ENCODE measurements at places on chromosomes 6 and 20.

DNA sequence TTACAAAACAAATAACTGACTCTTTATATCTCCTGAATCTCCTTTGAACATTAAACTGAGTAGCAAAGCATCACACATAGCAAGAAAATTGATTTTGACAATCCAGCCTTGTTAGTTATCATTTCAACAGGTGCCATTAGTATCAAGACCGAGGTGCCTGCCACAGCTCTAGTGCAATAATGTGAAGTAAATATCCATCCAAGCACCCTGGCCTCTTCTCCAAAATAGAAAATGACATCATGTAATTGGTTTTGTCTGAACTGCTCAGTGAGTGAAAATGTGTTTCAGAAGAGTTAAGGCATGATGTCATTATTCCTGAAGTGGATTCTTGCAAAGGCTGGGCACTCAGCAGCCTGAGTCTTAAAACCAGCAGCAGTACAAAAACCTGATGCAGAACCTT lies 341.4 kb downstream of the PLCB1 start:
- DNase-seq: peak; percentile 69

DNA sequence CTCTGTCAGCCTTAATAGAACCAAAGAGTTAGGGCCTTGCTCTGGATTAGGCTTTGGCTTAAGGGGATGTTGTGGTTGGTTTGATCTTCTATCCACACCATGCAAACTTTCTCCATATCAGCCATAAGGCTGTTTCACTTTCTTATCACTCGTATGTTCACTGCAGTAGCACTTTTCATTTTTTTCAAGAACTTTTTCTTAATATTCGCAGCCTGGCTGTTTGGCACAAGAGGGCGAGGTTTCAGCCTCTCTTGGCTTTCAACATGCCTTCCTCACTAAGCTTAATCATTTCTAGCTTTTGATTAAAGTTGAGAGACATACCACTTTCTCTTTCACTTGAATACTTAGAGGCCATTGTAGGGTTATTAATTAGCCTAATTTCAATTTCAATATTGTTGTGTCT lies 193.1 kb downstream of the NRN1 start:
- DNase-seq: no peak

DNA sequence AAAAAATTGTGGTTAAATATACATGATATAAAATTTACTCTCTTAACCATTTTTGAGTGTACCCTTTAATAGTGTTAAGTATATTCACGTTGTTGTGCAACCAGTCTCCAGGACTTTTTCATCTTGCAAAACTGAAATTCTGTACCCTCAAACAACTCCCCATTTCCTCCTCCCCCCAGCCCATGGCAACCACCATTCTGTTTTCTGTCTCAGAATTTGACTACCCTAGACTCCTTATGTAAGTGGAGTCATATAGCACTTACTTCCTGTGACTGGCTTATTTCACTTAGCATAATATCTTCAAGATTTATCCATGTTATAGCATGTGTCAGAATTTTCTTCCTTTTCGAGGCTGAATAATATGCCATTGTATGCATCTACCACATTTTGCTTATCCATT lies 5.1 kb downstream of the VPS16 start:
- no peak for DNase-seq

GRCh38 chr6:167825332-167826229 lies 1.1 kb upstream of the AFDN start:
- DNase-seq: peak; percentile 69

GRCh38 chr20:32538526-32538939 lies 46.6 kb downstream of the NOL4L start:
- no peak for DNase-seq

GRCh38 chr6:11975353-11975977 lies 36.6 kb upstream of the HIVEP1 start:
- no peak for DNase-seq

DNA sequence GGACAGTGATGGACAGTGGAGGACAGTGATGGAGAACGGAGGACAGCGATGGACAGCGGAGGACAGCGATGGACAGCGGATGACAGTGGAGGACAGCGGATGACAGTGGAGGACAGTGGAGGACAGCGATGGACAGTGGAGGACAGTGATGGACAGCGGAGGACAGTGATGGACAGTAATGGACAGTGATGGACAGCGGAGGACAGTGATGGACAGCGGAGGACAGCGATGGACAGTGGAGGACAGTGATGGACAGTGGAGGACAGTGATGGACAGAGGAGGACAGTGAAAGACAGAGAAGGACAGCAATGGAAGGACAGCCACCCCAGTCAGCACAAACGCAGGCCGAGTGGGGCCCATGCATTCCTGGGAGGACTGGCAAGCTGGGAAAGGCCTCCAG lies 3.4 kb upstream of the NKAIN4 start:
- DNase-seq: no peak

- DNase-seq: no peak
These were observed 7.6 kb downstream of the CDKN1A start for GRCh38 chr6:36685926-36686667.

- no peak for DNase-seq
These were observed 31.7 kb downstream of the AGPAT4 start for GRCh38 chr6:161242113-161242512.

DNA sequence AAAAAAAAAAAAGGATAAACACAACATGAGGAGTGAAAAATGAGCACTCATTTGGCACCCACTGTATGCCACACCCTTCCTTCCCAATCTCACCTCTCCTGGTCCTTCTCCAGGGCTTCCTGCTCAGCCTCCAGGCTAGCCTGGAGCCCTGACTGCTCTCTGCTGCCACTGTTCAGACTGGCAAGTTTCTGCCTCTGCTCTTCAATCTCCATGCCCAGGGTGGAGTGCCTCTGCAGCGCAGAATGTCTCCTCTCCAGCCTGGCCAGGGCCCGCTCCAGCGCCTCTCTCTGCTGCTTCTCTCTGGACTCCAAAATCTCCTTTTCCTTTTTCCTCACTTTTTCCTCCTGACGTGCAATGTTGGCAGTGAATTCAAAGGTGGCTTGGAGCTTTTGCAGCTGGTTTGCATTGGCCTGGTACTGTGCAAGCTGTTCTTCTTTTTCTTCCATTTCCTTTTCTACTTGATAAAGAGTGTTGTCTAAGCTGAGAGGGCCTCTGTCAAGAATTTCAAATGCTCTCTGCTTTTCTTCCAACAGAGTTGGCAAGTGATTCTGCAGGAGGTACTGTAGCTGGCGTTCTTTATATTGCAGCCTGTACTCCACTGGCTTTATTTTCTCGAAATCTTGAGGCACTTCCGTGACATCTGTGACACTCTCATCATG lies 194.4 kb downstream of the KIF16B start:
- DNase-seq: no peak

- no peak for DNase-seq
These were observed 40.0 kb downstream of the EFCAB8 start for GRCh38 chr20:32898729-32899128.

- DNase-seq: peak; percentile 26
These were observed 230.6 kb downstream of the TSHZ2 start for GRCh38 chr20:53202777-53203176.

DNA sequence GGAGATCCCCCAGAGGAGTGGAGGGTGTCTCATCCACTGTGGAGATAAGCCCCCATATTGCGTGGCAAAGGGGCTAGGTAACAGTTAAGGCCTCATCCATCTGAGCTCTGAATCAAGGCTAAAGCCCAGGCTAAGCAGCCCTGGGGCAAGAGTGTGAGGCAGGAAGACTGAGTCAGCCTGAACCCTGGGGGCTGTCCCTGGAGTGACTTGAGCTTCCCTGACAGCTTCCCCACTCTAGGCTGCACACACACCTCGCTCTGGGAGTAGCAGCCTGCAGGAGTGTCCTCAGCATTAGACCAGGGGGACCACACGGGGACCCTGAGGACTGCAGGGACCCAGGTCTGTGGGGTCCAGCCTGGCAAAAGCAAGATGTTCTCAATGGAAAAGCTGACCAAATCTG lies 27.9 kb downstream of the UBD start:
- DNase-seq: no peak

DNA sequence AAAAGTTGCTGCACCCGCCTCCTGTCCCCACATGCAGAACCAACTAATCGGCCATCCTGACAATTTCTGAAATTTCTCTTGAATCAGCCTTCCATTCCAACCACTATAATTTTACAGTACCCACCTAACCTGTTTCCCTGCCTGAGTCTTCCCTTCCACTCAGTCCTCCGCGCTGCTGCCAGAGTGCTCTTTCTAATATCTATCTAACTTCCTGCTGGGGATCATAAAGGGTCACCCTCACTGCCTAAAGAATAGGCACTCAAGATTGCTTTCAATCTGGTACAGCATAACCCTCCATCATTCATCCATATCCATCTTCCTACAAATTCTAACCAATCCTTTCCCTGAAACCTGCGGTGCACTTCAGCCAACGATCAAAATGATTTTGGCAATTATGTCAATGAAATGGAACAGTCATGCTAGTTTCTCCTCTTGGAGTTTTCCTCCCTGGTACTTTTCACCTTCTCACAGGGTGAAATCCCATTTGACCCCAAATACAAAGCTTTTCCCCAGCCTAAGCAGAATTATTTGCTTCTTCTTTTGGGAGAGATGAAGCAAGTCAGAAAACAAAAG lies 117.5 kb upstream of the BEND6 start:
- DNase-seq: no peak

DNA sequence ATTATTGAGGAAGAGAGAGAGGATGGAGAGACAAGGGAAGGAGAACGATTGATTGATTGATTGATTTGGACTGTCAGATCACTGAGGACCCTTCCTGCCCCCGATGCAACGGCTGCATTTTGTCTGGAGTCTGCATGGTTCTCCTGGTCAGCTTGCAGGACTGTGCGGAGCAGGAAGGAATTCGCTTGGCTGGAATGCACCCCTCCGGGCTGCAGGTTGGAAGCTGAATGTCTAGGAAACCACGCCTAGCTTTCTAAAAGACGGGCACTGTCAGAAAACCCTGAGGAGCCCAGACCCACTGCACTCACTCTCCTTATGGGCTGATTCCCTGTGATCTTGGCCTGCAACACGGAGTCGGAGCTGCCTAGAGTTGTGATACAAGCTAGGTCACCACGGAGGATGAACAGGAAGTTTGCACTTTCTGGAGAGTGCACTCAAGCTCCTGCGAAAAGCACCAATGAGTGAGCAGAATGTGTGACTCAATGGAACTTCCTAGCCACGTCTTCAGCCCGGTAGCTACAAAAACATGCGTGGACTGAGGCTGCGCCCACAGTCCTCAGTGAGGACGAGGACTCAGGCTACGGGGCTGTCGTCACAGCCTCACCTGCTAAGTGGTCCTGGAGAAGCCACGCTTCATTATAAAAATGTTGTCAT lies 14.4 kb downstream of the DACT2 start:
- no peak for DNase-seq

- DNase-seq: no peak
These were observed 922.8 kb downstream of the QKI start for GRCh38 chr6:164337024-164337924.

GRCh38 chr6:37187321-37188022 lies 17.5 kb downstream of the PIM1 start:
- DNase-seq: no peak

GRCh38 chr6:13445005-13445743 lies 42.2 kb downstream of the GFOD1 start:
- peak; percentile 83 for DNase-seq
